Kidney (tissue), 22 donors: ENCODE measurements at places on chromosomes 1 and 21.
A peak's percentile ranks its signal among the peaks of the same experiment; 100 is the strongest.

- peaks cover 9% of the 10 kb centered on the region for H3K4me1 ChIP-seq
- H3K27me3 ChIP-seq, result no peaks in the 10 kb centered on the region
- peak; percentile 86 for DNase-seq
- no peaks in the 10 kb centered on the region for H3K36me3 ChIP-seq
- H3K4me3 ChIP-seq, result peak within 1 kb of the TSS; percentile 76
These were observed at the start of gene GPR161 for GRCh38 chr1:168136709-168137514. GPR161 (minus strand) TSS chr1:168136930; CDS start chr1:168104850, 32,080 bp downstream.

DNA sequence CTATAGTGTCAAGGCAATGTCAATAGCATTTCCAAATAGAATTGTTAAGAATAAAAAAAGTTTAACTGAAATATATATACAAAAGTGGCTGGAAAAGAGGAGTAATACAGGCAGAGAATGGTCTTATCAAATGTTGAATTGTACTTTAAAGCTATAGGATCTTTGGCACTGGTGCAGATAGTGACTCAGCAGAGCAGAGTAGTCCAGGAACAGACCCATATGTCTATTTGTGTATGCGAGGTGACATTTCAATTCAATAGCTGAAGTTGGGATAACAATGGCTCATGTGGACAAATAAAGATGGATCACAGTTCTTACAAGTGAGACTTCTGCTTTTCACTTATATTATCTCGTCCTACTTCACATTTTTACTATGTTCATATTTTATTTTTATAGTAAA is 543.0 kb upstream of the B3GALT2 start:
- H3K4me3 ChIP-seq, result no peak overlapping the region
- no peak for DNase-seq
- H3K27me3 ChIP-seq, result no peaks in the 10 kb centered on the region
- H3K27ac ChIP-seq, result no peak overlapping the region
- H3K4me1 ChIP-seq, result no peaks in the 10 kb centered on the region

DNA sequence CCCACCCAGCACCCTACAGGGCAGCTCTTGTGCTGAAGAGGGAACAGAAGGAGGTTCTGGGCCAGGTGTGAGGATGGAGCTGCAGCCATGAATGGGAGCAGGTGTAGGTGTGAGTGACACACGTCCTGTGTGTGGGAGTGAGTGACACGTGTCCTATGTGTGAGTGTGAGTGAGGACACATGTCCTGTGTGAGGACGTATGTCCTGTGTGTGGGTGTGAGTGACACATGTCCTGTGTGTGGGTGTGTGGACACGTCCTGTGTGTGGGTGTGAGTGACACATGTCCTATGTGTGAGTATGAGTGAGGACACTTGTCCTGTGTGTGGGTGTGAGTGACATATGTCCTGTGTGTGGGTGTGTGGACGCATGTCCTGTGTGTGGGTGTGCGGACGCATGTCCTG is 26.4 kb downstream of the MEGF6 start:
- DNase-seq, result no peak
- no peaks in the 10 kb centered on the region for H3K36me3 ChIP-seq
- H3K27me3 ChIP-seq, result no peaks in the 10 kb centered on the region
- no peak overlapping the region for H3K27ac ChIP-seq
- H3K4me1 ChIP-seq, result no peaks in the 10 kb centered on the region

DNA sequence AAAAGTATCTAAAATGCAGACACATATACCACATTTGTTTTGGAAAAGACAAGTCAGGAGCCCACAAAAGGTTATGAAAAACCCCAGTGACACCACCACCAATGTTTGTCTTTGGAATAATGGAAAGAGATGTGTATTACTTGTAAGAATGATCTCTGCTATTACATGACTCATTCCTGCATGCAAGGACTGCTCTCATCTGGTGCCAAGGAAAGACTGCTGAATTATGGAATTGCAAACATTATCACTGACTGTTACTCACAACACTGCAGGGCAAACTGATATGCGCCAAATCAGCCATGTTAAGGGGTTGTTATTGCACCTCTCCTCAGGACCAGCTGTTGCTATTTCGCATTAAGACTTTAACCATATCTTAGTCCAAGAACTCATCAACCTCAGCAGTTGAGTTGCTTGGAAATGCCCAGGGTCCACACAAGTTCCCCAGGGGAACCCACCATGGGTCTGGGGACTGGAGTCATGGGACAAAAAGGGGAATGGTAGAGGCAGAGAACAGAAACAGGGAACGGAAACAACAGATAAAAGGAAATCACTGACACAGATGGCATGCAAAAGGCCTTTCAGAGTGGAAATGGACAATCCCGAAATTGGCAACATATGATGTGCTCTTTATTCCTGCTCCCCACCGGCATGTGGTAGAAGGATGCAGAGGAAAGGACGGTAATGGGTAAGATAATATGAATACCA is 34.4 kb downstream of the CAPZB start:
- no peaks in the 10 kb centered on the region for H3K36me3 ChIP-seq
- H3K27me3 ChIP-seq, result no peaks in the 10 kb centered on the region
- no peak overlapping the region for H3K4me3 ChIP-seq
- peaks cover 53% of the 10 kb centered on the region for H3K4me1 ChIP-seq

- H3K4me1 ChIP-seq, result peaks cover 2% of the 10 kb centered on the region
- H3K4me3 ChIP-seq, result peak overlapping the region; percentile 92
- H3K27me3 ChIP-seq, result no peaks in the 10 kb centered on the region
- H3K27ac ChIP-seq, result no peak overlapping the region
- peaks cover 8% of the 10 kb centered on the region for H3K36me3 ChIP-seq
- no peak for DNase-seq
These were observed 1.1 kb downstream of the MIA3 start for GRCh38 chr1:222618880-222619596.
